Suppressor macrophage treated with lipopolysaccharide for 4 hours (primary cell): ENCODE measurements at places on chromosomes 16 and 17.

DNA sequence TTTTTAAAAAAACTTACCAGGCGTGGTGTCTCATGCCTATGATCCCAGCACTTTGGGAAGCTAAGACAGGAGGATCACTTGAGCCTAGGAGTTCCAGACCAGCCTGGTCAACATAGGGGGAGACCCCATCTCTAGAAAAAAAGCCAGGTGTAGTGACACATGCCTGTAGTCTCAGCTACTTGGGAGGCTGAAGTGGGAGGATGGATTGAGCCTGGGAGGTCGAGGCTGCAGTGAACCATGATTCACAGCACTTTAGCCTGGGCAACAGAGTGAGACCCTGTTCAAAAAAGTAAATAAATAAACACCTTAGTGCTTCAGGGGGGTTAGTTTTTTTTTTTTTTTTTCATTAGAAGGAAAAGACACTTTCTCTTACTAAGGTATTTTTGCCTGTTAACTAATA lies 58.9 kb upstream of the LRRC37A3 start:
- DNase-seq: no peak

DNA sequence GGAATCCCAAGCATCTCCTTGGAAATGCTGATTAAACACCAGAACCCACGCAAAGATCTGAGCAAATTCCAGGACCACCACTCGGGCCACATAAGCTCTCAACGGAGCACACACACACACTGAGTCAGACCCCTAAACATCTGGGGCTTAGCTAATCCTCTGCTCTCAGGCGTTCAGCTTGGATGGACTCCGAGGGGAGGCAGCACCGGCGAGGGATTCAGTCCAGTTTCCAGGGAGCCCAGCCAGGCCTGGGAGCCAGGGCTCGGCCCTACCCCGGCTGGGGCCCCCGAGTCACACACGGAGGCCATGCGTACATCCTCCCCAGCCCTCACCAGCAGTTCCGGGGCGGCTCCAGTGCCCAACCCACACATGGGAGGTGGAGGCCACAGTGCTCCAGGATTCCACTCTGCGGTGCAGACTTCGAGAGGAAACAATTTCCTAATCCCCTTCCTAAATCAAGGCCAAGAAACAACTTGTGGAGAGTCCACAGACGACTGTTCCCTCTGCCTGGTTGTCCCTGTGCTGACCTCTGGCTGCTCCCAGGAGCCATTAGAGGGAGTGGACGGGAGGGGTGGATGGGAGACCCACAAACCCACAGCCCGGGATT lies 70.5 kb downstream of the GAS7 start:
- peak; percentile 80 for DNase-seq

- DNase-seq: peak; percentile 42
These were observed at the start of gene TMC7 for GRCh38 chr16:18983565-18984434. TMC7 (plus strand) TSS chr16:18983934; CDS start chr16:18984064, 130 bp downstream.

DNA sequence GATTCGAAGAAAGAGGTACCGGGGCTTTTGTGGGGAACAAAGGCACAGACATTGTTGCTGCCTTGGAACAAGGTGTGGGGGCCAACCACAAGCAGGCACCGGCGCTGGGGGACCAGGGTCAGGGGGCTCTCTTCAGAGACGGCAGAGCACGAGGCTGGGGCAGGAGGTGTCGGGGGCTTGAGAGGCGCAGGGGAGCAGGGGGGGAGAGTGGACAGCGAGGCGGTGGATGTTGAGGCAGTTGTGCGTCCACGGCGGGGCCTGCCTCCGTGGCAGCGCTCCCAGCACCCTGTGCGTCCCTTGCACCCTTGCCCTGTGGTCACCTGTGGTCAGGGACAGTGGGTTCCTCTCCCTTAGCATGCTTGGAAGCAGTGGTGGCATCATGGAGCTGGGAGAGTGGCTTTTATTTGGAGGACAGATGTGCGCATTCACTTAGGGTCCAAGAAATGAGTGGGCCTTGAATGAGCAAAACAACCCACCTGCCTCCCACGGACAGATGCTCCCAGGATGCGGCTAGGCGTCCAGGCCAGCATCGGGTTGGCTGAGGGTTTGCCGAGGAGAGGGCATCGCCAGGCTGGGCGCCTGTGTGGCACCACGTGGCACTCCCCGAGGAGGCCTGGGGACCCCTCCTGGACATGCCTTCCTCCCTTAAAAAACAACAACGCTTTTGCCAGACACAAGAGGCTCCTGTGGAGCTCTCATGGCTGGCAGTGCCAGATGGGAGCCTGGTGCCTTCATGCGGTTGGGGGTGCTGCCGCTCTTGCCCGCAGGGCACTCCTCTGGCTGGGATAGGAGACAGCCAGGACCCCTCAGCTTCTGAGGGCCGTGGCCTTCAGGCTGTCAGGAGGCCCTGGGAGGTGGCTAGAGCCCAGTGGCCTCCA lies 113.0 kb downstream of the BANP start:
- DNase-seq: no peak

- DNase-seq: no peak
These were observed 99.5 kb upstream of the FA2H start for GRCh38 chr16:74874123-74874522.

GRCh38 chr16:76303637-76304314 lies 26.6 kb downstream of the CNTNAP4 start:
- DNase-seq: peak; percentile 2

GRCh38 chr17:7590743-7591142 lies 849 bp upstream of the SOX15 start:
- DNase-seq: no peak

GRCh38 chr16:81718637-81719036 lies 60.5 kb upstream of the PLCG2 start:
- no peak for DNase-seq

- DNase-seq: peak; percentile 48
These were observed 13.9 kb downstream of the TOP3A start for GRCh38 chr17:18300725-18301480.

GRCh38 chr17:80904036-80904753 lies 87.4 kb upstream of the CHMP6 start:
- DNase-seq: no peak

DNA sequence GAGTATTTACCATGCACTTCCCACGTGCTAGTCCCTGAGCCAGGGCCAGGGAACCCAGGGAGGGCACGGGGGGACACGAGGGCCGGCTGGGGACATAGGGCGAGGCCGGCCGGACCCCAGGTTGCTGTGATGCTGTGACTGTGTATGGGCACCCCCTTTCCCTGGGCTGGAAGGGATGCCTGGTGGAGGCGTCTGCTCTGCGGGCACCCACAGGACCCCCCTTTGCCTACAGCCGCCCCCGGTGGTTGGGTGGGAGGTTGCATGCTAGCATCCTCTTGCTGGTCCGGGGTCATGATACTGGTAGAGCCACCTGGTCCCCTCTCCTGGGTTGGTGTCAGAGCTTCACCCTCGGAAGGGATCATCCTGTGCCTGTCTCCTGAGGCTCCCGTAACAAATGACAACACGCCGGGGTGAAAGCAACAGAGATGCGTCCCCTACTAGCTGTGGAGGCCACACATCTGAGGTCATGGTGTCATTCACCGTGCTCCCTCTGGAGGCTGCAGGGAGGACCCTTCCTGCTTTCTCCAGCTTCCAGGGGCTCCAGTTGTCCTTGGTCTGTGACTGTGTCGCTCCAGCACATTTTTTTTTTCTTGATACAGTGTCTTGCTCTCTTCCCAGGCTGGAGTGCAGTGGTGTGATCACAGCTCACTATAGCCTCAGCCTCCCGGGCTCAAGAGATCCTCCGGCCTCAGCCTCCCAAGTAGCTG lies 3.1 kb upstream of the CIAO3 start:
- no peak for DNase-seq

DNA sequence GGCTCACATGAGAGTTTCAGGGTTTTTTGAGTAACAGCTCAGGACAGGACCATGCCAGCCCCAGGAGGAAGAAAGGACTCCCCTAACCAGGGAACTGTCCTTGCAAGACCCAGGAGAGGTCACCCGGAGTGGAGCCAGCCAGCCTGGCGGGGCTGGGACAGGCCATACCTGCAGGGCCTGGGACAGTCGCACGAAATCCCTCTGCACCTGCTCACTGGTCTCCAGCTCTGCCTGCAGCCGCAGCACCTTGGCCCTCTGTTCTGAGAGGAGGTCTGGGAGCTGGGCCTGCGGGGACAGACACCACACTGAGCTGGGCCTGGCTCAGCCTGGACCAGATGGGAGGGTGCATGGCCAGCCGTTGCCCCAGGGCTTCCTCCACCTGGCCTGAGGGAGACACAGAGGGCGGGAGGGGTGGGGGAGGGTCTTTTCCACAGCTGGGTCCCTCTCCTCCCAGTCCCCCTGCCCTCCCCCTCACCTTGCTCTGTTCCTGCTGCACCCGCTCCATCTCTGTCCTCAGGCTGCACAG lies 19.7 kb downstream of the RABEP2 start:
- DNase-seq: no peak

GRCh38 chr17:72390675-72391508 lies 270.1 kb downstream of the SOX9 start:
- no peak for DNase-seq

- DNase-seq: no peak
These were observed 1.1 kb downstream of the ATP1B2 start for GRCh38 chr17:7651665-7652387.

DNA sequence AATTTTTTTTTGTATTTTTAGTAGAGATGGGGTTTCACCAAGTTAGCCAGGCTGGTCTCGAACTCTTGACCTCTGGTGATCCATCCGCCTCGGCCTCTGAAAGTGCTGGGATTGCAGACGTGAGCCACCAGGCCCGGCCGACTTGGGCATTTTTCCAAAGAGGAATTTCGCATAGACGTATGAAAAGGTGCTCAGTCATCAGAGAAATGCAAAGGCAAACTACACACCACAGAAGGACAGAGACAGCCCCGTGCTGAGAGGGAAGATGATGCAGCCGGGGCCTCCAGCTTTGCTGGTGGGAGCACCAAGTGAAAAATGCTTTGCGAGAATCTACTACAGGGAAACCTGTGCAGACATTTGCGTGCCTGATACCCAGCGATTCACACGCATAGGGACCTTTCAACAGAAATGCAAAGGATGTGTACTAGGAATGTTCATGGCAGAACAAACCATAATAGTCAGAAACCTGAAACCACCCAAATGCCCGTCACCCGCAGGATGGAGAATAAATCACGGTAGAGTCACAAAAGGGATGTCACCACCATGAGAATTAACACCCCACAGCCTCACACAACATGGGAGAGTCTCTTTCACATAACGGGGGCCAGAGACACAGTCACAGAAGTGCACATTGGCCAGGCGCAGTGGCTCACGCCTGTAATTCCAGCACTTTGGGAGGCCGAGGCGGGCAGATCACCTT lies 5.2 kb downstream of the RAB40B start:
- DNase-seq: no peak

GRCh38 chr16:89290887-89291286 lies 73.4 kb downstream of the ZNF778 start:
- no peak for DNase-seq

GRCh38 chr17:54770836-54771235 lies 129.8 kb upstream of the TOM1L1 start:
- DNase-seq: no peak

DNA sequence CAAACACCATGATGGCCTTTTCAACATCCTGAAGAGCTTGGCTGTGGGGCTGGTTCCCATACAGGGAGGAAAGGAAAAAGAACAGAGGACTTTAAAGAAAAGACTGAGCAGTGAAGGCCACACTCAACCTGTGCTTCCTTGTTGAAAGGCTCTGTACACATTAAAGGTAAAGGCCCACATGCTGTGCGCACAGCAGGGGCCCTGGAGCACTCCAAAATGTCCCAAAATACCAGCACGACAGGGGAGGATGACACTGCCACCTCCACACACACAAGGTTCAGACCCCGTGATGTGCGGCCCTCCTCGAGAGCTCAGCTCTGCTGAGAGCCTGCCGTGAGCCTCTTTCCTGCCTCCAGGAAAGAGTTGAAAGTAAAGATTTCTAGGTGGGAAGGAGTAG lies 36.5 kb downstream of the FANCA start:
- DNase-seq: no peak

GRCh38 chr17:16928406-16929034 lies 43.4 kb downstream of the TNFRSF13B start:
- peak; percentile 6 for DNase-seq

- DNase-seq: no peak
These were observed 39.9 kb downstream of the SNX20 start for GRCh38 chr16:50640919-50641817.

- DNase-seq: no peak
These were observed 65.7 kb downstream of the CCDC182 start for GRCh38 chr17:57679356-57679755.

DNA sequence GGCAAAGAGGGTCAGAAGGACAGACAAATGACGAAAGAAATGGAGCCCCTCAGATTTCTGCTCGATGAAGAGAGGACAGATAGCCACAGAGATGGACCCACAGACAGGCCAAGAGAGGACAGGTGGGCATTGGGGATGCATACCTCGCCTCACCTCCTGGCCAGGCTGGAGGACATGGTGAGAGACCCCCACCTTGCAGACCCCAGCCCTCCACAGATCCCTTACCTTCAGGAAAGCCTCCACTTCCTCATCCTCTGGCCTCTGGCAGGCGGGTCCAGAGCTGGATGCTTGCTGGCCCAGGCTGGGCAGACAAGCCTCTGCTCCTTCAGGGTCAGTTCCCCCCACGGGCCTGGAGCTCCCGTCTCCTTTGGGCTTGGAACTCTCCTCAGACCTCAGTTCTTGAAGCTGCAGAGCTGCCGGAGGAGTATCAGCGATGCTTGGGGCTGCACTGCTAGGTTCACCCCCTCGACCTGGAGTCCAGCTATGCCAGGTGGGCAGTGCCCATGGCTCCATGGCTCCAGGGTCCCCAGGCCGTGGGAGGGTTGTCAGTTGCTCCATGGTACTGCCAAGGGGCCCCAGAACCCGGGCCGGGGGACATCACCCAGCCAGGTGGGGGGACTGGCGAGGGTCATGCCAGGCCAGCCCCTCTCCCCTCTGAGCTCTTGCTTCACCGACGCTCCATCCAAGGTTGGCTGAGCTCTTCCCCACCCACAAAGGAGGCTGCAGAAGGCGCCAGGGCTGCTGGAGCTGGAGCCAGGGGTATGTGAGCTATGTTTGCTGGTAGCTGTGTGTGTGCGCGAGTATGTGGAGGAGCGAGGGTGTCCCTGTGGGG lies 1.0 kb downstream of the TSPOAP1 start:
- no peak for DNase-seq

DNA sequence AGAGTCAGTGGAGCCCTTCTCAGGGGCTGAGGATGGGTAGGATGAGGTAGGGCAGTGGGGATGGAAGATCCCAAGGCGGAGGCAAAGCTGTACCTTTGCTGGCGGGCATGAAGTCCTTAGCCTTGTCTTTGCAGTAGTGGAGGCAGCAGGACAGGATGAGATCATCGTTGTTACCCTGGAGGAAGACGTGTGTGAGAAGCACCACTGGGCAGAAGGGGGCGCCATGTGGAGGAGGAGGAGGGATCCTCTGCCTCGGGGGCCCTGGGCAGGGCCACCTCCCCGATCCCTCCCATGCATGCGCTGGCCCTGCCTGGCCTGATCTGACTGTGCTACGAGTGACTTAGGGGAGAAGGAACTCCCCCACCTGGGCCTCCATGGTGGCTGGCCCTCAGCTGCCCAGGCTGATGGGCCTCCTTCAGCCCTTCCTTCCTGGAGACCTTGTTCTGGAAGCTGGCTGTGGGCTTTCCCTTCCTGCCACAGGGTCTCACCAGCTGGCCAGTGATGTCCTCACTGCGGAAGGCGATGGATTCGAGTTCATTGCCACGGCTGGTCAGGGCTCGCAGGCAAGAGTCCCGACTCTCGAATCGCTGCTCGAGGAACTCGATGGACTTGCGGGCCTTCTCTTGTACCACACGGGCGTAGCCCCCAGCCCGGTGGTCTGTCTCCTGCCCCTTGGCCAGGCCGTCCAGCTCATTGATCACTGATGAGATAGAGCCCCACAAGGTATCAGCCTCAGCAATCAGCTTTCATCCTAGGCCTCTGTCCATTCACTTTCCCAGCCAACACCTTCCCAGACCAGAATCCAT lies 10.3 kb downstream of the HIC1 start:
- peak; percentile 58 for DNase-seq
